ENCODE measurements at places on chromosomes 16 and 17.

DNA sequence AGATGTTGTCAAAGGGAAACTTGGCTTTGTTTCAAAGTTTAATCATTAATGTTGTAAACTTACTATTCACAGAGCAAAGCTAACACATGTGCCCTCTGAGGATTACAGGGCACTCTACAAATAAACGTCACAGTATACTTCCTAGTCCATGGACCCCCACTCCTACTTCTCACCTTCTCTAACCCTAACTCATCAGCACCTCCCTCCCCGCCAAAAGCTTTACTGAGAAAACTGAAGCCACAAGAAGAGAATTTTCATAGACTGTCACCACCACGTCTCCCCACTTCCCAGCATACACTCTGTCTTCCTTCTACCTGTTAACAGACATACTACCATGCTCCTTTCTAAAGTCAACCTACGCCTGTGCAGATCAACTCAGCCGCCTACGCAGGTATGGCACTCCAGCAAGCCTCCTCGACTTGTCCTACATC, 29.0 kb downstream of the HELZ start:
- DNase-seq = no peak

DNA sequence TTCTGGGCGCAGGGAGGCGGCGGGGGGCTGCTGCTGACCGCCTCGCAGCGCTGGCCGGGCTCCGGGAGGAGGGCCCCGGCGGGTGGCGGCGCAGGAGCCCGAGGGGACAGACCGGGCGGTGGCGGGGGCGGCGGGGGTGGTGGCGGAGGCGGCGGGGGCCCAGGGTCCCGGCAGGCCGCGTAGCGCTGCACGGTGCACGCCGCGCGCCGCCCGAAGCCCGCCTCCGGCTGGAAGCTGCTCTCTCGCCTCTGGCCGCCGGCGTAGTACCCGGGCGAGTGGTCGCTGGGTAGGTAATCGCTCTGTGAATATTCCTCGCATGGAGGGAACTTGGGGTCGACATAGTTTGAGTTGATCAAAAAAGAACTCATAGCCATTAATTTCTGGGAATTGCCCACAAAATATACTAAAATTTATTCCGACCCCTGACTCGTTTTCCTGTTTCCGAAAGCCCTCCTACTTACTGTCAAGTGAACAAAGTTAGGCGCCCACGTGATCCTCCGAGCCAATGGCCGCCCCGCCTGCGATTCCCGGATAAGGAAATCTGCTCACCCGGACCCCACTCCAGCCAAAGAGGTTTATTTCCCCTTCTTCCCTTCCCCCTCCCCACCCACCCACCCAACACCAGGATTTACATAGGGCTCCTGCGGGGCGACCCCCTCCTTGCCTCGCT, at the start of gene HOXB4:
Gene HOXB4 (minus strand): TSS at position 405 of the 670 bp plus-strand sequence. CDS start 31 bp downstream, at position 374.
- peak; percentile 51 for DNase-seq

DNA sequence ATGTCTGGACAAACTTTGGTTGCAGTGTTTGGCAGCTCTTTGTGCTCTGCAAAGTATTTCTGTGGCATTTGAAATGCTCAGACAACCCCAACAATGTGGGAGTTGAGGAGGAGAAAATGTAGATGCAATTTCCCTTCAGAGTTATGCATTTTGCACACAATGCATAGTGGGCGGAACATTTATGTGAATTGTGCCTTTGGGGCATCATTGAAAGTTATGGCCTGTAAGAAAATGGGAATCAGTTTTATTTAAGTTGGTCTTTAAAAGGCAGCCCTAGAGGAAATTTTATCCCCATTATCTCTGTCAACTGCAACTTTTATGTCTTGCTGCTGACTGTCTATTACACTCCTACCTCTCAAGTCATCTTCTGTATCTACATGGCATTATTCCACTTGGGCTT, 176.2 kb downstream of the MAP2K6 start:
- DNase-seq = no peak

DNA sequence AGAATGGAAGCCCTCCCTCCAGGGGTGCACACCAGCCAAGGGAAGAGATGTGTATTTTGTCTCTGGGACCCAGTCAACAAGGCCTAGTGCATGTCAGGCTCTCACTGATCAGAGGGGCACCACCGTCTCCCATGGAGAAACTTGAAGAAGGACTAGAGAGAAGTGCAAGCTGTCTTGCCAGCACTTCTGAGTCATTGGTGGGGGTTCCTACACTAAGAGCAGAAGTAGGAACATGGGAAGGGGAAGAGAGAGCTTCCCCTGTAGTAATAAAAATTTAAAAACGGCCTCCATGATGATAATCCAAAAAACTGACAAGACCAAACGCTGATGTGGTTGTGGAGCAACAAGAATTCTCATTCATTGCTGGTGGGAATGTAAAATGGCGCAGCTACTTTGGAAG, 46.3 kb downstream of the DYNLRB2 start:
- no peak for DNase-seq

DNA sequence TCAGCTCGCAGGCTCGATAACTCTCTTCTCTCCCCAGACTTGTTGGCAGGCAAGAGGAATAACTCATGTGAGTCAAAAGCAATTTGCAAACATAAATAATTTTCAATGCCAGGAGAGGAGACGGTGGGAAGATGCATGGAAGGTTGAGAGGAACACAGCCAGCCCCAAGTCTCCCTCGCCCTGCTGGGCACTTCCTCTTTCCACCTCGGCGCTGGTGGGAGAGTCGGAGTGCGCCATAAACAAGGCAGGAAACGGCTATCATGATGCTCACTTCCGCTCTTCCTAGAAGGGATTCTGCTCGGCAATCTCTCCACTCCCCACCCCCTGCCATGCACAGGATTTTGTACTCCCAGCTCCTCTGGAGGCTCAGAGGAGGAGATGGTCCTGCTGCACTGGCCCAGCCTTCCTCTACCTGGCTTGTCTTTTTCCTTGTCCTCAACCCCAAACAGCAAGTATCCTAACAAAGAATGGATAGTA, 13.0 kb downstream of the CBX4 start:
- DNase-seq = no peak

DNA sequence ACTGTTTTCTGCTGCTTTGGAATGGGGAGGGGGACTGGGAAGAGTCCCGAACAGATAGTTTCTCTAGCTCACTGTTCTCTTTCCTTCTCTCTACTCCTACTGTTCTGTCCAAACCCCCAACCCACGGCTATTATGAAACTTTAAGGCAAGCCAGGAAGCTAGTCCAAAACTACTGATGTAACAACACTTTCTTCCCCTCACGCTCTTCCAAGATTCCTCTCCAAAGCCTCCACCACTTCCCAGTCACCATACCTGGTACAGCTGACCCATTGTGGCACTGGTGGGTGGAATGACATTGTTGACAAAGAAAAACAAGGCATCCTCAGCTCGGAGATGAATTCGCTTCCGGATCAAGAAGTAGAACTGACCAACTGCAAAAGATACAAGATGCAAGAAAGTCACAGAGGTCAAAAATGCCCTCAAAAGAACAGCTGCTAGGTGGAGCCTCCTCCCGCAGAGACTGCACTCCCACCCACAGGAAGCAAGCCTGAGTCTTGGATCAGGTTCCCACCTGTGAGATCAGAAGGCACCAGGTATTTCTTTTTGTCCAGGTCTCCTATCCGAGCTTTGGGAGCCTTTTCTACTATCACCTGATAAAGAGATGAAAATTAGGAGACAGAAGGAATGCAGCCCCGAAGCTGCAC, 1.0 kb downstream of the GABARAP start:
- no peak for DNase-seq

DNA sequence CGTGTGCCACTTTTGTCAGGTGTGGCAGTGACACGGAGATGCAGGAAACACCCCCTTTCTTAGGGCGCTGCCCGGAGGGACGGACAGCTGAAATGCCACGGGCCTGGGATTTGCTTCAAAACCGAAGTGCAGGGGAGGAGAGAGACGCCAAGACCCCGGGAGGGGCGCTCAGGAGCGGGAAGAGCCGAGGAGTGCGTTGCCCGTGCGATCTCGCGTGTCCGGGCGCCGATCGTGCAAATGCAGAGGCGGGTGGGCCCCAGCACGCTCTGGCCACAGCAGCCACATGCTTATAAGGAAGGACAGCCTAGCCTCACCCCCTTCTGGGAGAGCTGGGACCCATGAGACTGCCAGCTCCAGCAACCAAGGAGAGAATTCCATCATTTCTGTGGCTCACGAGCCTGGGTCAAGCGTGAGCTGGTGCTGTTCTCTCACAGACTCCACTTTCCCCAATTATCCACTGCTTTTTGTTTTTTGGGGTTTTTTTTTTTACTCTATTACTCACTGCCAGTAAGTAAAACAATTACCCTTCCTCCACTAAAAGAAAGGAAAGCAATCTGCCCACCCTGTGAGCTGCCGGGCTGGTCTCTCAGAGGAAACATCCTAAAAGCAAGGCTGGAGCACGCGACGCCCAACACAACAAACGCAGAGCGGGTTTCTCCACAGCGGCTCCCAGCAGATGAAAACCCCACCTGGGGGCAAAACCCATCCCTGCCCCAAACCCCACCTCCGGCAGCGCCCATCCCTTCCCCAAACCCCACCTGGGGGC, 27.2 kb upstream of the C16orf95 start:
- no peak for DNase-seq

GRCh38 chr16:83624429-83625120, 183.2 kb upstream of the HSBP1 start:
- DNase-seq = no peak

DNA sequence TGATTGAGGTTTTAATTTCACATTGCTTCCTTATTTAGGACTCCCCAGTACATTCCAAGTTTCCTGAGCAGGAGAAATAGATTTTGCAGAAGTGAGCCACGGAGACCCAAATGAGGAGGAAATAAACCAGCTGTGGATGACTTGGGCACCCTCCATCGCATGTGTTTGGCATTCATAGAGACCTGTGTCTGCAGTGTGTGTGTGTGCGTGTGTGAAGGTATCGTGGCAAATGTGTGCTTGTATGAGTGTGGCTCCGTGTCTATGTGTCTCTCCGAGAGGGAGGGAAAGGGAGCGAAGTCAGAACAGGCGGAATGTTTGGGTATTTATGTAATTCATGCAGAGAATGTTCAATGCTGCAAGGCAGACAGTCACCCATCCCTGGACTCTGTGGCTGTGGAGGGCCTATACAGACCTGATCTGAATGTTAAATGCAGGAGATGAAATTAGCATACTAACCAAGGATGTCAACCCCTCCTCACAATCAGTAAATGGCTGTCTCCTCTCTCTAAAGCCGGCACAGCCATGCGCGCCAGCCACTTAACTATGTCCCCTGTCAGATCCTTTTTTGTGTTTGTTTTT, 186.0 kb upstream of the ZFHX3 start:
- no peak for DNase-seq

DNA sequence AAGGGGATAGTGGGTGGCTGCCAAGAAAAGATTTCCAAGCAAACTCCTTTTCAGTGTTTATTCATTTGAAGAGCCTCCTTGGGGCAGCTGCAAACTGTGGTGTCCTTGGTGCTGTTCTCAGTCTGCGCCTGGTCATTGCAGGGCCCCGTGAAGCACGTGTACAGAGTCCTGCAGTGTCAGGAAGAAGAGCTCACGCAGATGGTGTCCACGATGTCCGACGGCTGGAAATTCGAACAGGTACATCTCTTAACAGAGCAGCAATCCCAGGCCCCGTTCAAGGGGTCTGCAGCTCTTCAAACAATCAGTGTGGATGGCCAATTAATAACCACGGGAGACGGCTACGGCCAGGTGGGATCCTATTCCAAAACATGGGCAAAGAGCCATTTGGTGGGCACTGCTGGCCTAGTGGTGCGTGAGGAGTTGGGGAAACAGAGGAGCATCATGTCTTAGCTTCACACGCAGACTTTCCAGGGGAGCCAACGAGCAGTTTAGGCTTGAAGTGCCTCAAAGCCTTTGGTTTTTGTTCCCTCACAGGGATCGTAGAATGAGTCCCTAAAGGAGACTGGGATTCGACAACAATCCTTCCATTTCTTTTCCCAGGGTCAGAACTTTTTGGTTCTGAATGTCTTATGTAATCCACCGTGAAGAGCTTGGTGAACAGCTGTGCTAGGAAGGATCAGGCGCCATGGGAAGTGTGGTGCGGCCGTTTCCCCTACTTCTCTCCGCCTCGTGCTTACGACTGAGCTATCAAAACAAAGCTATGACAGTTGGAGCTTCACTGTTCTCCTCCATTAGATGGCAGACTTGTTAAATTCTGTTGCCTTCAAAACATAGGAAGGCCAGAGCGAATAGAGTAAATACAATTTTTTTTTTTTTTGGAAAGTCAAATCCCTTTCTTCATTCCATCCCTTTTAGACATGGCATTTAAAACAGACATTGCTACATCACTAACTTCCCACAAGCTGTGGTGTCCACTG, 12.6 kb downstream of the KCTD2 start:
- DNase-seq = no peak

- no peak for DNase-seq
Observed at GRCh38 chr17:2687074-2687418, 24.5 kb downstream of the CLUH start.

DNA sequence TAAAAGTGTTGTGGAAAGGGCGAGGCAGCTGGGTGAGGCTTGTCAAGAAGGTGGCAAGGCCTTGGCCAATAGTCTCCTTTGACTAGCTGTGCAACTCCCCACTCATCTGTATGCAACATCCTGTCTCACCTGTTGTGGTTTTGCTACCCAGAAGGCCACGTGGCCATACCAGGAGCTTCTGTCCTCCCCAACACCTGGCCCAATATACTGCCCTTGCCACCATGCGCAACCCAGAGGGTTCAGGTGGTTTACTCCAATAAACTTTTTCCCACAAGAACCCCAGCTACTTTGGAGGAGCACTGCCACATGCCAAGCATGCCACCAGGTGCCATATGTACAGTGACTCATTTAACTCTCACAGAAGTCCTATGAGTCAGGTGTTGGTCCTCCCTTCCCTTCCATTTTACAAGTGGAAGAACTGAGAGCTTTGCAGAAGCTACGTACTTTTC, 10.2 kb downstream of the MYO19 start:
- DNase-seq = no peak

GRCh38 chr16:57606147-57606846, 22.1 kb upstream of the ADGRG1 start:
- DNase-seq = no peak

DNA sequence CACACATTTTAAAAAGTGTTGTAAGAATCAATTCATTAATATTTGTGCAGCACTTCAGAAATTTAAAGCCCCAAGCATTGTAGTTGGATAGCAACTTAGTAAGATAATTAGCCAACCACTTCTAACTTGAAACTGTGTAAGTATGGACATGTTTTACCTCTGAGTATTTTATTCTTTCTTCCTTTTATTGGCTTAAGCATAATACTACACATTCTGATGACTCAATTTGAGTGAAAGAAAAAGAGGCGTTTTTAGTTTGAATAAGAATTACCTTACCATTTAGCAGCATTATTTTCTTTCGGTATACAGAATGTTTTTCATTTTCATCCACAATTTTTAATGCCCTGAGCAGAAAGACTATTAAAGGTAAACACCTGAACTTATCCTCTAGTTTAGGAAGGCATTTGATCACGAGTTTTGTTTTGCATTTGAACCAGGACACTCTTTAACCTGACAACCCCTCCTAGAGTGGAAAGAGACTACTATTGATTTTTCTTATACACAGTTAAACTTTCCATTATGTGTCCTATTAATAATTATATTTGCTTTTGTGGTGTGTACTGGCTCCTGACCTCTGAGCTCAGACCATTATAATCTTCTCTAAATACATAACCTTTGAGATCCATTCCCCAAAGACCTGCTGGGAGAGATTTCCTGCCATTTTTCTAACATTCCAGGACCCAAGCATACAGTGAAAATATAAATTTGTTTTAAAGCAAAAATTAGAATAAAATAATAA, 9.2 kb downstream of the NACA2 start:
- DNase-seq = no peak

Measured in neural crest cell (in vitro differentiated cells).